ENCODE measurements at places on chromosomes 2 and 18.
A peak's percentile ranks its signal among the peaks of the same experiment; 100 is the strongest.

GRCh38 chr2:127032621-127033020 lies 74.3 kb downstream of the BIN1 start:
- peak; percentile 60 for DNase-seq

- peak; percentile 91 for DNase-seq
These were observed 72.2 kb upstream of the TMEM17 start for GRCh38 chr2:62577994-62578781.

DNA sequence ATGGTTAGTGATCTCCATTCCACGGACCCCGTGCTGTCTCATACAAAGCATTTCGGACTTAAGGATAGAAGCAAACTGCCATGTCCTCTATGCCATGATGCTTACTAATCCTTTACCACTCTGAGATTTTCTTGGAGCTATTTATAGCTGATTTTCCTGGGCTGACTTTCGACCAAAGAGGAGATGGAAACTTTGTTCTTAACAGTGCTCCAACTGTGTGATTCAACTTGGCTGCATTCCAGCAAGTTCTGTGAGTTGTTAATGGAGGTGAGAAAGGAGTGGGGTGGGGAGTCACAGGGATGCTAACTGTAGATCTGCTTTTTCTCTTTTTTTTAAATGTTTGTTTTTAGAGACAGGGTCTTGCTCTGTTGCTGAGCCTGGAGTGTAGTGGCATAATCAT lies 45.5 kb upstream of the MSH2 start:
- peak; percentile 80 for DNase-seq

- DNase-seq = no peak
These were observed 249.4 kb upstream of the CTAGE1 start for GRCh38 chr18:22667156-22667555.

- no peak for DNase-seq
These were observed 9.8 kb upstream of the GPC1 start for GRCh38 chr2:240425697-240426096.

DNA sequence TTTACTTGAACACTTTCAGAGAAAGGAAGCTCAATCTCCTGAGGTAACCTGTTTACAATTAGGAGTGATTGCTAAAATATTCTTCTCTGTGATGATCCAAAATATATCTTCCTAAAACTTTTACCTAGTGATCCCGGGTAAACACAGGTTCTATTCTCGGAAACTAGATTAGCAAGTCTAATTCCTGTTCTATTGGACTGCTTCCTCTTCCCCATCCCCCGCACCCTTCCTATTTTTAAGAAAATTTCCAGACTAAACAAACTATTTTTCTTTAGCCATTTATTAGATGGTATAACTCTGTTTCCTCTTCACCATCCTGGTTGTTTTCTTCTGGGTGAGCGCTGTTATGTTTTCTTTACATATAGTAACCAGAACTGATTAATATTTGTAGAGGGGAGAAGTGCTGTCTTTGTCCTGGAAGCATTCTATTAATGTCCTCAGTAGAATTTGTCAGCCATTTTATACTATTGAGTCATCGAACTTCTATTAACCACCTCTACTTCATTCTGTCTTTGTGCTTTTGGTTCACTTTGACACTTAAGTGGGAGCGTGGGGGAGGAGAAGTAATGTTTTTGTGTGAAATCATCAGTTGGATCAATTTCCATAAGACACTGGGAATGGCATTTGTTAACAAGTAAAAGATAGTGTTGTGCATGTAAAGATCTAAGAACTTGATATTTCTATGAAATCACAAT lies 31.8 kb downstream of the CREB1 start:
- DNase-seq = peak; percentile 30

- DNase-seq = peak; percentile 90
These were observed 53.6 kb downstream of the CDK15 start for GRCh38 chr2:201859949-201860348.

- DNase-seq = no peak
These were observed 2.2 kb downstream of the B3GNT2 start for GRCh38 chr2:62197925-62198633.

GRCh38 chr2:217714287-217714751 lies 288.5 kb downstream of the TNS1 start:
- peak; percentile 74 for DNase-seq

GRCh38 chr2:69138793-69139459 lies 125.9 kb downstream of the ANTXR1 start:
- DNase-seq = peak; percentile 86

DNA sequence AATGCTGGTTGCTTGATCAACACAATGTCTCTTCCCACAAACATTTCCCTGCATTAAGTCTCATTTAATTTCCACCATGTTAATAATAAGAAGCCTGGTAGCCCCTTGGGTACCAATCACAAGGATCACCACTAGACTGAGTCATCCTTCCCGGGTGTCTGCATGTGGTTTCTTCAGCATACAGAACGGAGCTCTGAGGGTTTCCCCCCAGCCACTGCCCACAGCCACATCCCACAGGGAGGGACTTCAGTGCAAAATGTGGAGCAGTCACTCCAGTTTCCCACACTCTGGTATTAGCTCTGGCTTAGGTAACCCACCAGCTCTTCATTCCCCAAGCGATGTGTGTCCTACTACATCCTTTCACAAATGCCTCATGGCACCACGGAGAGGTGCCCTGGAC lies 42.7 kb upstream of the POLE4 start:
- peak; percentile 87 for DNase-seq

DNA sequence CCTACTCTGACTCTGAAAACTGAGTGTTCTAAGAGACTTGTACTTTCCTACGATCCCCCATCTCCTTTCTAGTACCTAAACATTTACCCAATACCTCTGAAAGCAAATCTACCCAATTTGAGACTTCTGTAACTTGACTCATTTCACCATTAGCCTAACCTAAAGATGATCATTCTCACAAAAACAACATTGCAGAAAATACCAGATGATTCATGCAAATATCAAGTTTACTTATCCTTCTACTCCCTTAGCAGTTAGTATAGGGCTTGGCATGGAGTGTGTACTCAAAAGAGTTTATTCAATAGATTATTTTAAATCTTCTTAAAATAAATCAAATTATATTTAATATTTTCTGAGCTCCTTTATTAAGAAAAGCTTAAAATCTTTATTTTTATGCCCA lies 89.6 kb downstream of the NR4A2 start:
- DNase-seq = no peak

- DNase-seq = no peak
These were observed 115.9 kb downstream of the AGAP1 start for GRCh38 chr2:235609746-235610145.

GRCh38 chr18:55093295-55093694 lies 134.0 kb upstream of the CCDC68 start:
- DNase-seq = no peak

DNA sequence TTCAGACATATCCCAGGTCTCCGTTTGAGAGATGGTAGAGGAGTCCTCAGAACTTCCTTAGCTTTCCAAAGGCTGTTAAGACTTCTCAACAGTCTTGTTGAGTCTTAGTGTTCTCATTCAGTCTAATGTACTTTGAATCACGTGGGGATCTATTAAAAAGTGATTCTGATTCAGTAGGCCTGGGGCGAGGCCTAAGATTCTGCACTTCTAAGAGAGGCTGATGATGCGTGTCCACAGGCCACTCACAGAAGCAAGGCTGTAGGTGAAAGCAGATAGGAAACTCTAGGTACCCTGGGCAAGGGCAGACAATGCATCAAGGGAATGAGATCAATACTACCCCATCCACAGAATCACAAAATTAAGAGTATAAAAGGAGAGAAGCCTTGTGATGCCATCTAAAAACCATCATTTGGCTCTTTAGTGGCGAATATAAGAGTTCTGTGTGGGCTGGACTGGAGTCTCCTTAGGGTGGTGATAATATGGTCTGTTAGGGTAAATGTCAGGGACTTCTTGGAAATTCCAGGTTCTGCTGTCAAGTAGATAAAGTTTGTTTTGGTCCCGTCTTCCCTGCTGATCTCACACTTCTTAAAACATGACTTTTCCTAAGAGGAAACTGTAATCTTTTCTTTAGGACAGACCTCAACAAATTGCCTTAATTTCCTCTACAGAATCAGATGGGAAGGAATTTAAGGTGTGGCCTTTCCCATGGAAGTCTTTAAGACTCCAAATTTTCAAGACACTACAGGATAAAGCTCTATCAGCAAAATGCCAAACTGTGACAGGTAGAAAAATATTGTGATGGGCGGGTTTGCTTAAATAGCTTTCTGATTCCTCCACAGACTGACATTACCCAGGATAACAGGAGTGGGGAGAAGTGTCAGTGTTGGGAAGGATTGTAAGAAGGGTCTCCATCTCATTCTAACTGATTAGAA lies 45.7 kb upstream of the NEMP2 start:
- DNase-seq = no peak

GRCh38 chr2:182763311-182763912 lies 47.4 kb downstream of the DNAJC10 start:
- DNase-seq = peak; percentile 43

- no peak for DNase-seq
These were observed 60.7 kb downstream of the SPATS2L start for GRCh38 chr2:200367155-200367554.

GRCh38 chr18:50429207-50429948 lies 54.5 kb downstream of the SKA1 start:
- DNase-seq = peak; percentile 11

GRCh38 chr2:55888936-55889335 lies 34.6 kb downstream of the EFEMP1 start:
- DNase-seq = peak; percentile 83

GRCh38 chr2:123816203-123816602 lies 208.9 kb upstream of the CNTNAP5 start:
- no peak for DNase-seq

GRCh38 chr2:190177249-190178040 lies 114.9 kb upstream of the MSTN start:
- no peak for DNase-seq

- DNase-seq = peak; percentile 87
These were observed 121.3 kb downstream of the MAP4K4 start for GRCh38 chr2:101818531-101819451.

GRCh38 chr2:223270548-223270947 lies 218.6 kb downstream of the KCNE4 start:
- no peak for DNase-seq

DNA sequence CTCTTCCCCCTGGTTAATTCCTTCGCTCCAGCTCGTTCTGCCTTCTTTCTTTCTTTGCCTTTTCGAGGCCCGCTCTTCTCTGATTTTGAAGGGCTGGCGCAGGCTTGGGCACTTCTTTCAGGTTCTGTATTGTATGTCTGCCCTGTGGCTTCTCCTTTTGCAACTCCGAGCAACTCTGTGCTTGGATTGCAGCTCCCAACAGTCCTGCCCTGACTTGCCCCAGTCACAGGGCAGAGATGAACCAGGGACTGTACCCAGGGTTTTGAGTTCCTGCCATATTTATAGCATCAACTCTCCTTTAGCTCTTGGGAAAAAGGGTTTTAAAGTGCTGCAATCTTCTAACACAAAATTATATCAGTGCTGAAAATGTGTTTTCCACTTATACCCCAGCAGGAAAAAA lies 31.1 kb upstream of the CD8A start:
- no peak for DNase-seq

DNA sequence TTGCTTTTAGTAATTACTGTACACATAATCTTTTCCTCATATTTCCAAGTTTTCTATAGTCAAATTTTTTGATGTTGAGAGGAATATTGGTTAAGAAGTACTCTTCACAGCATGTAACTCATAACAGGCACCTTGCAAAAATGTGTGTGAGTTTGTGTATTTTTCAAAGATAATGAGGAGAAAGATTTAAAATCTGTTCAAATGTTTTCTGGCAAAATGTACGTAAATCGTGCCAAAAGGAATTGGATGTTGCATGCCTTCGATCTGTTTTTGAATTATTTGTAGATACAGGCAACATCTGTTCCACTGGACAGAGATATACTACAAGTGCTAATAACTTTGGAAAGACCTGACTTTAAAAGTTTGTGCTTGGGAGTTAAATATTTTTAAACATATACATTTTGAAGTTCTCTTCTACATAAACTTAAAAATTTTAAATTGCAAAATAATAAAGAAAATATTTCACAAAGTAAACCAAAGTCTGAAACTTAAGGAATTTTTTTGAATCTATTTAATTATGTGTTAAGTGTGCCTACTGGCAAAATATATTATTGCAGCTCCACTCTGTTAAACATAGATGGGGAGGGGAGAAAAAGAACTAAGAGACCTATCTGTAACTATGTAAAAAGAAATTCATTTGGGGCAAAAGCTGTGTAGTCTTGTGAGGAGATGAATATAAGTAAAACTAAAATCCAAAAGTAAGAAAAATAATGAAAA lies 133.5 kb upstream of the UBE2E3 start:
- DNase-seq = no peak

GRCh38 chr2:135984199-135985017 lies 1.0 kb downstream of the DARS1 start:
- DNase-seq = no peak

DNA sequence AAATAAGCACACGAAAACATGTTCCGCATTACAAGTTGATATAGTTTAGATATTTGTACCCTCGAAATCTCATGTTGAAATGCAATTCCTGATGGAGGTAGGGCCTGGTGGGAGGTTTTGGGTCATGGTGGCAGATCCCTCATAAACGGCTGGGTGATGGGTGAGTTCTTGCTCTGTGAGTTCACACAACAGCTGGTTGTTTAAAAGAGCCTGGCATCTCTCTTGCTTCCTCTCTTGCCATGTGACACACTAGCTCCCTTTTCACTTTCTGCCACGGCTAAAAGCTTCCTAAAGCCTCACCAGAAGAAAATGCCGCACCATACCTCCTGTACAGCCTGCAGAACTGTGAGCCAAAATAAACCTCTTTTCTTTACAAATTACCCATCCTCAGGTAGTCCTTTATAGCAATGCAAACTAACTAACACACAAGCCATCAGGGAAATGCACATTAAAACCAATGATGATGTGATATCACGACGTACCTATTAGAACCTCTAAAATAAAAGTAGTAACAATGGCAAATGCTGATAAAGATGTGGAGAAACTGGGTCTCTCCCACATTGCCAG lies 188.5 kb downstream of the ANAPC1 start:
- DNase-seq = no peak

DNA sequence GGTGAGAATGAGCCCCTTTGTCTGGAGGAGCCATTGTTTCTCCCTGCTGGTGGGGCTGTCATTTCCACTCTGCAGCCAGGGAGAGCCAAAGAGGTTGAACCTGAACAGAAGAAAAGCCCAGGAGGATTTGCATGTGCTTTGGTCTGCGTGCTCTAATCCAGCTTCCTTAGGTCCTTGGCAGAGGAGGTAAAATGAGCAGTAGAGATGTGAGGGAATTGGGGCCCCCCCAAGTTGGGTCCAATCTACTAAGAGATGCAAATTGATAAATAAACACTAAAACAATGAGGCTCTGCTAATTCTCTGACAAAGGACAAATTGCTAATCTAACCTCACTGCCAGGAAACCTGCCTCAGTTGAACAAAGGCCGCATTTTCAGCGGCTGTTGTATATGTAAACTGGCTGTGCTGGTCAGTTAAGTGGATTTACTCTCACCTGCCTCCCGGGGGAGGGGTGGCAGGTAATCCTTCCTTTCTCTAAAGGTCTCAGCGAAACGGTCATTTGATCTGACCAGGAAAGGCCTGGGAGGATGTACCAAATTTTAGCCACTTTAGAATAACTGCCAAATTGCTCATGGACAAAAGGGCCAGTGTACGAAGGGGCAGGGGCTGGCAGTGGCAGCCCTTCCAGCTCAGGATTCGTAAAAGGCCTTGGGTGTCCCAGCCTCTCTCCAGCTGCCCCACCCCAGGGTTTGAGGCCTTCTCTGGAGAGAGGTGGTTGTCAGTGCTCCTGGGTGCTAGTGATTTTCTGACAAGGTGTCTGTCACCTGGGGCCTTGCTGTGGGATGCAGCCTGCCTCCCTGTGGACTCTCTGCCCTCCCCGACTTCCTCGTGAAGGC lies 193.6 kb downstream of the MIB1 start:
- DNase-seq = no peak

All from EH (cell line).